ENCODE measurements at places on chromosomes 3 and 15.

DNA sequence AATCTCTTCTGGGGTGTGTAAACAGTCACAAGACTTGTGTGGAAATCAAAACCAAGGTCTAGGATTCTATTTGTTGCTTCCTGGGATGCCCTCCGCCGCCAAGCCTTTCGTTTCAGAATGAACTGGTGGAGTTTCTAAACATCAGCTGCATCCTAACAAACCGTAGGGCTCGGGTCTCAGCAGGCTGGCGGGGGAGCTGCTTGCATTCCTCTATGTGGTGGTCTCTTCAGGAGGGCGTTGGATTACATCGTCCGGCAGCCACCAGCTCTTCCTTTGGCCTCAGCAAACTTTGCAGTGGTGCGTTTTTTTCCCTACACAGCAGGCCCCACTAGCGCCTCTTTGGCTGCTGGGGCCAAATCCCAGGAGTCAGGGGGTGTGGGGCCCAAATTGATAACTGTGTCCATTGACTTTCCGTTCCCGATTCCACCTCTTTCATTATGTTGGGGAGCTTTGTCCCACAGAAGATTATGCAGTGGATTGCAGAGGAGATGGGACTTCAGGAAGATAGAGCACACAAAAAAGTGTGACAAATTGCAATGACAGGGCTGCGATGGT lies 390.0 kb upstream of the NR2F2 start:
- no peak for DNase-seq

- no peak for DNase-seq
These were observed 283.2 kb upstream of the ROBO1 start for GRCh38 chr3:80050826-80051601.

GRCh38 chr15:55246567-55246966 lies 43.0 kb downstream of the RAB27A start:
- DNase-seq: no peak

DNA sequence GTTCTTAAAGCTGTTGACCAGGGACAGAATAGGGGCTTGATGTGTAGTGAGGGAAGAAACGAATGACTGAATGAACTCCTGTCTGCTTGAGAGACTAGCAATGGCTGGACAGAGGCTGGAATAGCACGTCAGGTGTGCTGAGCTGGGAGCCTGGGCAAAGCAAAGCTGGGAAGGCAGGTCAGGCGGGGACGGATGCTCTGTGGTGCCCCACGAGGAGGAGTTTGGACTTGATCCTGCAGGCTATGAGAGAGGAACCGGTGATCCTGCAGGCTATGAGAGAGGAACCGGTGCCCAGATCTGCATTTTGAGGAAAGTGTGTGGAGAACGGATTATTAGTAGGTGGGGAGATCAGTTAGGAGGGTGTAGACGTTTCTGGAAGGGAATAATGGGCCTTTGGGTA lies 31.3 kb upstream of the PSTPIP1 start:
- DNase-seq: no peak

DNA sequence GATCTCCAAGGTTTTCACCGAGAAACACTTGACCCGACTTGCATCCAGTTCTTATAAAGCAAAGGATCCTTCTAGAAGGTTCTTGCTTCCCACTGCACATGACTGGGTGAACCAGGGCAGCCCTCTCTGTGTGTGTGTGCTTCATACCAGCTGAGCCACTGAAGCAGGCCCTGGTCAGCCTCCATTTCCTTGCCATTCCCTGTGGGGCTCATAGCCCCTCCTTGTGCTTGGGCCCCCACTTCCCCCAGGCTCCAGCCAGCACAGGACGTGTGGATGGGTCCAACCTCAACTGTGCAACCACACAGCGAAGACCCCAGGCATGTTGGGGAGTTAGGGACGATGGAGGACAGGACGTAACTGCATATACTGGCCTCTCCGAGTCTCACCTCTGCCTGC lies 15.5 kb downstream of the KLF15 start:
- no peak for DNase-seq

- DNase-seq: peak; percentile 44
These were observed 756 bp downstream of the CLPX start for GRCh38 chr15:65184305-65184867.

- peak; percentile 75 for DNase-seq
These were observed 2.0 kb downstream of the ANKRD28 start for GRCh38 chr3:15795651-15796308.

All from fibroblast of the aortic adventitia (primary cell).